ENCODE measurements at places on chromosomes 4 and X.

DNA sequence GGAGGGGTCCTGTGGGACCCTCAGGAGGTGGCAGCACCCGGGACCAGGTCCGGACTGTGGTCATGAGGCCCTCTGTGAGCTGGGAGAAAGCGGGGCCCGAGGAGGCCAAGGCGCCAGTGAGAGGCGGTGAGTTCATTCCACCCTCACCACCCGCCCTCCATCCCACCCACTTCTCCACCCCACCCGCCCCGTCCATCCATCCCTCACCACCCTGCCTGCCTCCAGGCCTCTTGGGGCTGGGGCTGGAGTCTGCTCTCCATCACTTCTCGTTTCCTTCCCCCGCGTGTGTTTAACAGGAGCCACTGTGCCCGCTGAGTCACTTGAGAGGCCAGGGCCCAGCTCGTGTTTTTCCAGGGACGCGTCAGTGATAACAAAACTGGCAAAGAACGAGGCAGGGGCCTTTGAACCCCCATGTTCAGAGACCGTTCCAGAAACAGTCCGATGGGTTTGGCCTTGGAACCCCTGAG, 6.2 kb downstream of the SH3TC1 start:
- DNase-seq: no peak

DNA sequence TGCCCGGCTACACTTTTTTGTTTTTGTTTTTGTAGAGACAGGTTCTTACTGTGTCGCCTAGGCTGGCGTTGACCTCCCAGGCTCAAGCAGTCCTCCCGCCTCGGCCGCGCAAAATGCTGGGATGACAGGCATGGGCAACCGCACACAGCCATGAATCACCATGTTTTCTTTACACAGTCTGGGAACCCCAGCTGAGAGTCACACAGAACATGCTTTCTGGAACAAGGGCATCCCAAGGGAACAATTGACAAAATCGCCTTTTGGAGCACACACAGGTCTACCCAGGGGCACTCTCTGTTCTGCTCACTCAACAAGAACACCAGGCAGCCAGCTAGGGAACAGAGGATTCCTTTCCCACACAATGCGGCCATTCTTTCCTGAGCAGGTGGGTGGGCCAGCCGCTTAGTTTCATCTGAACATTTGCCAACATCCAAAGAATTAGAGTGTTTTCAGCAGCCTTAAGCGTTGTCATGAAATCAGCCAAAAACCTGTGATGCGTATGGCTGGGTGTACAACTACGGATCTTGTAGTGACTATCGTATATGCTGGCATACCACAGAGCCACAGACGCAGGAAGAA, 15.7 kb downstream of the PRKX start:
- no peak for DNase-seq

DNA sequence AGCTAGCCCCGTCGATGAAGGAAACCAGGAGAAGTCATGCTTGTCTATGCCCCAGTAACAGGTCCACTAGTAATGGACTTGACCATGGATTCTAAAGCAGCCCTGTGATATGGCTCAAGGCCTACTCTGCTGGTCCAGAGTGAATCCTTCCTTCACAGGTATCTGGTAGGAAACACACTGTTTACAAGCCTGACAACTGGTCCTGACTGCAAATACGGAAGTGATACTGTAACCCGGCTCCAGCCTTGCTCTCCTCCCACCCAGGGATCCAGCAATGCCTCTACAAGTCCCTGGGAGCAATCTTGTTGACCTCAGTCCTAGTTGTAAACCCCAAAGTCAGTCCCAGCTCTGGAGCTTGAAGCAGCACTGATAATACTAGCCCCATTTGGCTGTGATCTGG, 239.2 kb upstream of the GRID2 start:
- DNase-seq: no peak

- no peak for DNase-seq
These were observed 69.3 kb downstream of the TSC22D3 start for GRCh38 chrX:107706309-107706708.

DNA sequence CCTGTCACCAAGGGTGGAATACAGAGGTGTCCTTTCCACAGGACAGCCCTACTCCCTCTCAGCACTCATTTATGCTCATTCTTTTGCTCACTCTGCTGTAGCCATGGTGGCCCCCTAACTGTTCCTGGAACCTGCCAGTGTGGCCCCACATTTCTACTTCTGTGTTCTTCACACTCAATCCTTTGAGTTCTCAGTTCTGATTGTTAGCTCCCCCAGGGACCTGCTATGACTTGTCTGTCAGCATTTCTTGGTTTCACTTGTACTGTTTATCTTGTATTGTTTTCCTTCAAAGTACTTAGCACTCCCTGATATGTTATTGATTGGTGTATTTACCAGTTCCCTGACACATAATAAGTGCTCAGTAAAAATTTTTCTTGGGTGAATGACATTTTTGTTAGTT, 14.9 kb downstream of the VBP1 start:
- no peak for DNase-seq

DNA sequence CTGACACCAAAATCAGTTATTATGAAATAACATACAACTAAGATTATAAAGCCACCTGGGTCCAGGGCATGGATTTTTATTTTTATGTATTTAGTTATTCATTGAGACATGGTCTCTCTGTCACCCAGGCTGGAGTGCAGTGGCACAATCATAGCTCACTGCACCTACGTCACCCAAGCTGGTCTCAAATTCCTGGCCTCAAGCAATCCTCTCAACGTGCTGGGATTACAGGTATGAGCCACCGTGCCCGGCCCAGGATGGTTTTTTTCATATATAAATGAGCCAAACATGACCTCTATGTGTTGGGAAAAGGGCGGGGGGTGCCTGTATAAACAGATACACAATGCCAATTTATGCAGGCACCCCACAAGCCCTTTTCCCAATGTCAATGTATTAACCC, 24.6 kb downstream of the ZNF630 start:
- DNase-seq: no peak

- DNase-seq: no peak
These were observed 63.7 kb downstream of the TMEM164 start for GRCh38 chrX:110066488-110067225.

- no peak for DNase-seq
These were observed 128.2 kb downstream of the FRYL start for GRCh38 chr4:48651914-48652313.

DNA sequence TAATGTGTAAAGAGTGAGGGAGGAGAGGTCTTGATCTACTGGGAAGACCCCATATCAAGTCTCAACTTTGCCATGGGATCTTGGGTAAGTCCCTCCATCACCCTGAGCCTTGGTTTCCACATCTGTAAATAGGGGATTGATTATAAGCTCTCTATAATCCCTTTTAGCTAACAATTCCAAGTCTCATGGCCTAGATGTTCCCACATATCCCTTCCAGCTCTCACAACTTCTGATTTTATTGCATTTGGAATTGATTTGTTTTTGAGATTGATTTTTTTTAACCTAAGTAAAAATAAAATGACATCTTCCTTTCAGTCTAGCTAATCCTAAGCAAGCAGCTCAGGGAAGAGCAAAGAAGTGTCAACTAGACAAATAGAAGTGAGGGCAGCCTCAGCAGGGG, 29.8 kb downstream of the SMIM20 start:
- no peak for DNase-seq

DNA sequence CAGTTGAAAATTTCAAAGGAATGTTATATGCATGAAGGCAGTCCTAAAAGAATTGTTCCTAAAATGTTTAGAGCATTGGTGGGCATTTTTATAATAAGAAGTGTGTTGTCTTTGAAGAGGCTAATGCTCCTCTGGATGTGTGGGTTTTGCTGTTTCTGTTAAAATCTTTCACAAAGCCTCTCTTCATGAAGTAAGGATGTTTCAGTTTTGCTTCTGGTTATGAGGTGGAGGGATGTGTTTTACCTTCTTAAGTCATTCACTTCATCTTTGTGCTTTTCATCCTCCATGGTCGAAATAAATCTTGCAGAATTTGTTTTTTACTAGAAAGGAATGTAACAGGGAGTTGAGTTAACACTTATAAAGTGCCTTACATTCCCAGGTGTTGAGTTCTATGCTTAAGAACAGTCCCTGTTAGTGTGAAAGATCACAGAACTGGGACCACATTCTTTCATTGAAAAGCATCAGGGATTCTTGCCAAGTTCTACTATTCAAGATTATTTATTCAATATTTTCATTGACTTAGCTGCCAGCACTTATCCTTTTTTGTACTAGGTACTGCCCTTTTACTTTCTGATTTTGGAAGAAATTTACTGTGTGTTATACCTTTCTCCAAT, 21.1 kb downstream of the FHIP1A start:
- no peak for DNase-seq

GRCh38 chrX:147838465-147839131, 73.1 kb upstream of the FMR1 start:
- no peak for DNase-seq

GRCh38 chr4:162117051-162117450, 46.7 kb downstream of the FSTL5 start:
- no peak for DNase-seq

DNA sequence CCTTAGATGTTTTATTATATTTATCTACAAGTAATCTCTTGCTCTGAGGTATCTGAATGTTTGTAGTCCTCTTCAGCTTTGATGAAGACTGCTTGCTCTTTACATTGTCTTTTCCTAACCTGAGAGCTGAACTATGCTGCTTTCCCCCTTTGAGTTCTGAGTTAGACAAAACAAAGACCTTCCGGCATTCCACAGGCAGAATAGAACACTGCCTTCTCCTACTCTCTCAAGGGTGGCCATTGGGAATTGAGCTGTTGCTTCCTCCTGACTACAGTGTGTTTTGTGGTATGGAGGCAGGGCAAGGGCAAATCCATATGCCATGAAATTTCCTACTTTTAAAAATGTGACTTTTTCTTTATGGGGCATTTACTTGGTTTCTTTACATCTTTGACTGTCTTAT, 841.0 kb downstream of the FAM133A start:
- DNase-seq: no peak

DNA sequence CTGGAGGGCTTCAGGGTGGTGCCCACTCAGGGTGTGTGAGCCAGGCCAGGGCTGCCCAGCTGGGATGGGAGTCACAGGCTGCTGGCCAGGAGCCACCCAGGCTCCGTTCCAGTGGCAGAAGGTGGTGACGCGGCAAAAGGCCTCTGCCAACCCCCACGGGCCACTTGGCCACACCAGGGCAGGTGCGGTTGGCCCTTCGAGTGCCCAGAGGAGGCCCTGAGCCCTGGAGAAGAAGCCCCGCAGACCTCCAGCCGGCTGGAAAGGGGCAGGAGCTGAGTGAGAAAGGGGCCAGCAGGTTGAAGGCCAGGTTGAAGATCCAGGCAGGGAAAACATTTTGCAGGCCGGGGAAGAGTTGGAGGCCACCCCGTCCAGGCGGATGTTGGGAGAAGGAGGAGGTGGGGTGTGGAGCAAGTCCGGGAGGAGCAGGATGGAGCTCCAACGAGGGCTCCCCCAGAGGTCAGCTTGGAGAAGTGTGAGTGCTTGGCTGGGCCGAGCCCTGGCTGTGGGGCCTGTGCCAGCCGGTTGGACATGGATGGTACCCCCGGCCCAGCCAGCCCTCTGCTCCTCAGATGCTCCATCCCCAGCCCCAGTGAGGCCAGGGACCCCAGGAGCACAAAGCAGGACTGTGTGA, 2.8 kb upstream of the CPLX1 start:
- DNase-seq: no peak

- no peak for DNase-seq
These were observed 322.5 kb downstream of the HS3ST1 start for GRCh38 chr4:11106190-11106589.

GRCh38 chr4:157300701-157301100, 80.2 kb downstream of the GRIA2 start:
- DNase-seq: no peak

DNA sequence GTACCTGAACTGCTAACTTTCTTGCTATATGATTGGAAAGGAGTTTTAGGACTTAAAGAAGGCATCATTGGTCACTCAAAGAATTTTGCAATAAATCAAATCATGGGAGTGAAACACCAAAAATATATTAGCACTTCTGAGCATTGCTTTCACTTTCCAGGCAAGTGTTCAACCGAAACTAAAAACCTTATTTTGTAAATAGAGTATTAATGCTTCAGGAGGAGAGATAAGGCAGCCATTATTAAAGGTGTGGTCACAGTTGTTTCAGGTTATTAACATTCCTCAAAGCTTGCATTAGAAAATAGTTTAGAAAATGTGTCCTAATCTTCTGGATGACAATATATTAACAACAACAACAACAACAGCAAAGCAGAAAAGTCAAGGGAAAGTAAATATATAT, 92.3 kb upstream of the TLL1 start:
- DNase-seq: no peak

DNA sequence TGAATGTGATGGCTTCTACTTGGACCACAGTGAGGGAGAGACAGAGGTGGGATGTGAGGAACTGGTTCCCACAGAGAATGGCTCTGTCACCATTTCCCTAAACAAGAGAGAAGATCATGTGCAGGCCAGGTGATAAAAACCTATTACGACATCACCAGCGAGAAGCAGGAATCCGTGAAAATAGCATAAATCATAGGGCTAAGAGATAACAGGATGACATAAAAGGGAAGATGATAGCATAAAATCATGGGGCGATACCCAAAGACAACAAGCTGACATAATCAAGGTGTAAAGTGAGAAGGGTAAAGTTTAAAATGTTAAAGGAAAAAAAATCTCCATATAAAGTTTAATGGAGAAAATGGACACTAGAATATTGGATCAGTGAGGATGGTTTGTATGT, 205.5 kb upstream of the SLIT2 start:
- no peak for DNase-seq

GRCh38 chr4:161320377-161320776, 843.4 kb downstream of the FSTL5 start:
- no peak for DNase-seq

- DNase-seq: no peak
These were observed 300.9 kb downstream of the FAM47A start for GRCh38 chrX:33831211-33831610.

DNA sequence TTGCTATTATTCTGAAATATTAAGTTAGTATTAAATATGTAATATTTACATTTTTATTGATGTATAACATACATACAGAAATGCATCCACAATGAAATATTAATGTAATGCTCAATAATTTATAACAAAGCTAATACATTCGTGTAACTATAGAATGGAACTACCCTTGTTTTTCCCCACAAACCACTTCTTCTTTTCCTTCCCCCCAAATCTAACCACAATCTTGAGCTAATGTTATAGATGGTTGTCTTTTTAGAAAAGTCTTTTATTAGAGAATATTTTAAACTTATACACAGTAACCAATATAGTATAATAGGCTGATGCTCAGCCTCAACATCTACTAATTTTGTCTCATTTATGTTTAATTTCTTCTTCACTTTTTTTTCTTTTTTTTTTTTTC, 4.5 kb upstream of the ZNF732 start:
- no peak for DNase-seq
